AG09319 (cell line): ENCODE measurements at places on chromosomes 5 and 9.

DNA sequence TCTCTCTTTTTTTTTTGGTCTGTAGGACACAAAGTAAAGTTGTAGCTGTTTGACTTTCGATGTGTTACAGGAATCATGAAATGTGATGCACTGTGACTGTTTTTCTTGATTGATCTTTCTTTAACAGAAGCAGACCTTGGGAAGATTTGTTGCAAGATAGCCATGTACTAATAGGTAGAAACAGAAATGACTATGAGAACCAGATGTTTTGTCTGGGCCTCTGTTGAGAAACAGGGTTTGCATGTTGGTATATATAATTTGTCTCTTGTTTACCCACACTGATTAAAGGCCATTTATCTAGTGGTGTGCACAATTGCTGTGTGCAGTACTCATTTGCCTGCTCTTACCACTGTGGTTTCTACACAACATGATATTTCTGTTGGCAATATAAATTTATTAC lies 125.1 kb downstream of the HACD4 start:
- DNase-seq: peak; percentile 69

DNA sequence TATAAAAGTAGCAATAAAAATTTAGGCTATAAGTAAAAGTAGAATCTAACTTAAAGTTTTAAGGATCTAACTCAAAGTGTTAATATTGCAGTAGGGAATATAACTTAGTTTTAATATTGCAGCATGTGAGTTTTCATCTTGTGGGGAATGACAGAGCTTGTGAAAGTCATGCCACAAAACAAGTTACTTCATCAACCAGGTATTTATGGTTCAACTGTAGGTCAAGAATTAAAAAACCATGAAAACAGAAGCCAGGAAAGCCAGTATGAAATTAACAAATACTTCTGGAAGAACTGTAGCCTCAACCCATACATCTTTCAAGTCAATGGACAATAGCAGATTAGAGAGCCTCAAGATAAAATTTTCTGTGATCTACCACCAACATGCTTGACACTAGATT lies 19.0 kb downstream of the HMGCS1 start:
- DNase-seq: no peak

DNA sequence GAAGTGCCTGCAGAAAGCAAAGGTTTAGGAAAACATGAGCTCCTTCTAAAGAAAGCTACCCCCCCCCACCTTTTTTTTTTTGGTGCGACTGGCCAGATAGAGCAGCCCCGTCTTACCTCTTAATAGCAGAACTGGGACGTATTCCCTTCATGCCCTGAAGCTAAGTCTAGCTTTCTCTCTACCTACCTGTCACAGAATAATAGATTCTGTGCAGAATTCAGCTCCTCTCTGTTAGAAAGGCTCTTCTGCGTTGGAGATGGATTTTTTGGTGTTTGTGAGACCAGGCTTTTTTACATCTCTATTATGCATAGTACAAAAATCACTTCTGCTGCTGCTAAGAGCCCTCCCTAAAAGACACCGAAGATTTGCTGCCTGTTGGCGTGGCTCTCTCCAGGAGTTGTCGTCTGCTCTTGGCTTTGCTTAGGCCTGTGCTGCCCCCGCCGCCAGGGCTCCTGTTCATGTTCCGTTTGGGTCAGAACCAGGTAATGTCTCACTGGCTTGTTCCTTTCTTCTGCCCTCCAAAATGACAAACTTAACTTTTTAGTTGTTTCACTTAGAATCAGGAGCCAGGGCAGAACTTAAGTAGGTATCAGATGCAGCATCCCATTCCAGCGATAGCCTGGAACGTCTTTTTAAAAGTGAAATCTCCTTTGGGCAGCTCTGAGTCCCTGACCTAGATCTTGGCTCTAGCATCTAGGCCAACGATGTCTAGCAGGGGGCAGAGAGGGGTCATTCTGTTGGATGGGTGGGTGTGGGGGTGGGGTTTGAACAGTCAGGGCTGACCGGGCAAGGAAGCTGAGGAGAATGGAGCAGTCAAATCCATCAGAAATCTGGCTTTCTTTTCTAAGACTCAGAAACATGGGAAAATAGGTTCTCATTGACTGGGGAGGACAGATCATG lies 2.5 kb downstream of the TRIO start:
- DNase-seq: no peak

GRCh38 chr9:77647267-77648233 lies 572 bp downstream of the GNA14 start:
- no peak for DNase-seq

- no peak for DNase-seq
These were observed 1014.8 kb downstream of the NR2F1-AS1 start for GRCh38 chr5:92566113-92566786.

GRCh38 chr9:33111631-33112030 lies 35.2 kb upstream of the SMU1 start:
- DNase-seq: no peak

DNA sequence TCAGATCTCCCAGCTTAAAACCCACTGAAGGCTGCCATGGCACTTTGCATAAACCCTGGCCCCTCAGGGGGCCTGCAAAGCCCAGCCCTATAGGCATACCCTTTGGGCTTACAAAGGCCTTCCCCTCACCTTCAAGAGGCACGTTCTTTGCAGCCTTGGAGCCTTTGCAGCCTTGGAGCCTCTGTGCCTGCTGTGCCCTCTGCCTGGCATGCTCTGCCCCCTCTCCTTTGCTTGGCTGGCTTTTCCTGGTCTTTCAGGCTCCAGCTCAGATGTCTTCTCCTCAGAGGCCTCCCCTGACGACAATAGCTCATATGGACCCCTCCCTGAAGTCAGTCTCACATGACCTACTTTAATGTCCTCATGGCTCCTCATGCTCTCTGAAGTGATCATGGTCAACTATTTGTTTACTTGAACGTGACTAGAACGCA lies 60.3 kb downstream of the CXXC5 start:
- no peak for DNase-seq

GRCh38 chr9:77708064-77708815 lies 60.1 kb upstream of the GNA14 start:
- DNase-seq: no peak
